ENCODE measurements at places on chromosomes 3 and 15.

DNA sequence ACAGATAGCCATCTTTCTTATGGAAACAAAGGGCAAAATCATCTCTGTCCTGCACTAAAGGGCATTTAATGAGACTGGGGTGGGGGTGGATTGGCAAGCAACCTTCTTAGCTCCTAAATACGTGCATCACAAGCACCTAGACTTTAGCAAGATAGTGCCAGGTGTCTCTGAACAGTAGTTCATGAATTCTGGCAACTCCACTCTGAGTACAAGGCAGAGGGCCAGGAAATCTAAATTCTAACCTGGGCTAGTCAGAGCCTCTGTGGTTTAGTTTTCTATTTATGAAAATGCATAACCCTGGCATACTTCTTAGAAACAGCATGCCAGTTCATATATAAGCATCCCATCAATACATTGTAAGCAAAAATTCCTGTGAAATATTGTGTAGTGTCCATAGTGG, 788.5 kb downstream of the MCTP2 start:
- no peak for DNase-seq

- no peak for DNase-seq
Measured at GRCh38 chr3:131401978-131402377, 20.4 kb downstream of the NUDT16 start.

- DNase-seq: no peak
Measured at GRCh38 chr15:92336419-92336987, 57.2 kb upstream of the ST8SIA2 start.

GRCh38 chr3:113531826-113532697, at the start of gene SIDT1:
Gene SIDT1 (plus strand): TSS chr3:113532555. CDS start chr3:113533022, 467 bp downstream.
- peak; percentile 78 for DNase-seq

- DNase-seq: no peak
Measured at GRCh38 chr15:70704731-70705130, 58.6 kb downstream of the UACA start.

DNA sequence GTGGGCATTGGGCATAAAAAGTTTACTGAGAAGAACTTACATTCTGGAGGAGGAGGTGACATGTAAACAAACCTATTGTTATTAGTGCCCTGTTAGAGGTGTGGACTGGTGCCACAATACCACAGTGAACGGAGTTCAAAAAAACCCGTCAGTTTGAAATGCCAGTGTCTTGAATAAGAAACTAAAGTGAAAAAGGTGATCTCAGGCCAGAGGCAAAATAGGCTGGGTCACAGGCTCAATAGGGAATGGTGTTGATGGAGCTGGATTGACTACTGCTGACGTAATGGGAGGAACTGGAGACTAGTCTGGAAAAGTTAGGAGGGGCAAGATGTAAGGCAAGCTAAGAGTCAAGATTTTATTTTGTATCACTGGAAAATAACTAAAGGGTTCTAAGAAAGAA, 1.6 kb upstream of the DCBLD2 start:
- DNase-seq: no peak

DNA sequence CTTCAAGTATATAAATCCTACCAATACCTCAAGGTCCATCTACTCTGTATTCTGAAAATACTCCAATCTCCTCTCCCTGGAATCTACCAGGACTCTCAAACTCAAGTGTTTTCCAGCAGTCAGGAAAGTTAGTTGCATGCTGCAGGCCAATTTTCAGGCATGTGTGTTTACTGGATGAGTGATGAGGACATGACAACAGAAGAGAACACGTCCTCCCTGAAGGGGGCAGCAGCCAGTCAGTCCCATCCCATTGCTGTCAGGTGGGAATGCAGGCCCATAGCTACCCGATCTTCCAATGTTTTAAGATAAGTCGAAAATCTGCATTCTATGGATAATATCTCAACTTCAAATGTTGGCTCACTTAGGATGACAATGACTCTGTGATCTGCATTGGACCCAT, 496.2 kb downstream of the FHIT start:
- DNase-seq: no peak

DNA sequence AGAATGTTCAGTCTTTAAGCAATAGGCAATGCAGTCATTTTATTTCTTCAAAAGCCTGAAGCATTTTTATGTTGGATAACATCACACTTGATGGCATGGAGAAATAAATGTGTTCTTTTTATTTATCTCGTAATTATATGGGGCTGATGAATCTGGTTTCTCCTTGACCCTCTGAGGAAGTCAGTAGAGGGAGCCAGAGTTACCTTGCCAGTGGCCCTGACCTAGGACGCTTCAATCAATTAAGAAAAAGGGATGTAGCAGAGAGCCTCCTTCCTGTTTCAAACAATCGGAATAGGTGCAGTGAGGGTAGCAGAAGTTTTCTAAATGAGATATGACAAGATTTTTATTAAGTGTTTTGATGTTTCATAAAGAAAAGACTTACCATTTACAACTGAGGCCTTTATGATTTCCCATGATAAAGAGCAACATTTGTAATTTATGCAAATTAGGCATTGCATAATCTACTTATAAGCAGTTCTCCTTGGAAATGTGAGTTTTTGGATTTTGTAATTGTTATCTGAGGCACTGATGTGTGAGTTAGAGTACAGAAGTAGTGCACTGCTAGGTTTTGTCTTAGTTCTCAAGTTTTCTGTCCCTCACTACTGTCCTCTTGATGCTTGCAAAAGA, 129.1 kb downstream of the RAP2B start:
- DNase-seq: no peak

DNA sequence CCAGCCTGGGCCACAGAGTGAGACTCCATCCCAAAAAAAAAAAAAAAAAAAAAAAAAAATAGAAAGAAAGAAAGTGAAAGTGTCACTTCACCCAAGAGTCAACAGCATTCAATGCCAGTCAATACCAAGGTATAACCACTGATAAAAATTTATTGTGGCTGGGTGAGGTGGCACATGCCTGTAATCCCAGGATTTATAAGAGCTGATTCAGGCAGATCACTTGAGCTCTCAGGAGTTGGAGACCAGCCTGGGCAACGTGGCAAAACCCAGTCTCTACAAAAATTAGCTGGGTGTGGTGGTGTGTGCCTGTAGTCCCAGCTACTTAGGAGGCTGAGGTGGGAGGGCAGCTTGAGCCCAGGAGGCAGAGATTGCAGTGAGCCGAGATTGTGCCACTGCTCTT, 46.5 kb upstream of the PIK3CB start:
- no peak for DNase-seq

GRCh38 chr15:96720251-96720650, 389.8 kb downstream of the NR2F2 start:
- no peak for DNase-seq

- DNase-seq: no peak
Measured at GRCh38 chr3:25396686-25397085, 31.4 kb upstream of the RARB start.

DNA sequence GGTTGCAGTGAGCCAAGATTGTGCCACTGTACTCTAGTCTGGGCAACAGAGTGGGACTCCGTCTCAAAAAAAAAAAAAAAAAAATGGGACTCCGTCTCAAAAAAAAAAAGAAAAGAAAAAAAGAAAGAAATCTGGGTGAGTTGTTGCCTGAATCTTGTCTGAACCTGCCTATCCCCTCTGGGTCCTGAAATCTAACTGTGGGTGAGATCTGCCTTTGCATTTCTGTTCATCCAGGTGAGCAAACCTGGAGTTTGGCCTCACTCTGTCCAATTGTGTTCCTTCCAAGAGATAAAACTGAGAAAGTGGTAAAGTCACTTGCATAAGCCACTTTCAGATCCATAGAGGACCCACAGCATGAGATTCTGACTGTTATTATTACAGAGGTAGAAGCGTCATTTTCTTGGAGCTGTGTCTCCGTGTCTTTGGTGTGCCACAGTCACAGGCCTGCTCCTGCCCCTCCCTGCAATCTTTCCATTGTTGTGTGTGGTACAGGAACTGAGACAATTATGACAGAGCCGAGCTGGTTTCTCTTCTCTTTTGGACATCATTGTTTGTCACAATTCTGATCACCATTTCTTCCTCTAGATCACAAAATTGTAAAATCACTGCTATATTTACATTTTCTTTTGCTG, 235.9 kb downstream of the LPP start:
- peak; percentile 39 for DNase-seq

- DNase-seq: no peak
Measured at GRCh38 chr3:155941354-155941753, 70.9 kb downstream of the GMPS start.

DNA sequence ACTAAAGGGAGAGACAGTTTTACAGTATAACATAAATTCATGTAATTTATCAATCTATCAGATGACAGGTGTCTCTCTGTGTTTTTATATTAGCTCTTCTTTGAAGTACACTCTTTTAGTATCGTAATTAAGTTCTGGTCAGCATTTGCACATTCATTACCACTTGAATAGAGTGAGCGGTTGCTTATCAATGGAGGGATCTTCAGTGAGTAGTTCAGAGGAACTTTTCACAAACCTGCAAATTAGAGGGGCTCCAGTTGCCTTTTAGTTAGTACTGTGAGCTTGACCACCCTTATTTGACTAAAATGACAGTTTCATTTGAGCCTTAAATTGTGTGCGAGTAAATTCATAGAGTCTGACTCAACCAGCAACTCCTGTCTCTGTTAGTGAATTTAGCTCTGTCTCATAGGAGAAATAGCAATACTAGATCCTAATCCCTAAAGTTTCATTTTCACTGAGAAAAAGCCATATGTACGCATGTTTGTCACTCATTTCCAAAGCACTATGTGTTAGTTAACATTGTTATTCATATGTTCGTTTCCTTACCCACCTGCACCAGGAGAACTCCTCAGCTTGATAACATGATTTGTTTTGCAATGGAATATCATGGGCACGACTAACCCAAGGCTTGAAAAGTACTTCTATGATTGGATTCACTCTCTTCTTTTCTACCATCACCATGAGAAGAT, 57.5 kb upstream of the ZBED2 start:
- no peak for DNase-seq

DNA sequence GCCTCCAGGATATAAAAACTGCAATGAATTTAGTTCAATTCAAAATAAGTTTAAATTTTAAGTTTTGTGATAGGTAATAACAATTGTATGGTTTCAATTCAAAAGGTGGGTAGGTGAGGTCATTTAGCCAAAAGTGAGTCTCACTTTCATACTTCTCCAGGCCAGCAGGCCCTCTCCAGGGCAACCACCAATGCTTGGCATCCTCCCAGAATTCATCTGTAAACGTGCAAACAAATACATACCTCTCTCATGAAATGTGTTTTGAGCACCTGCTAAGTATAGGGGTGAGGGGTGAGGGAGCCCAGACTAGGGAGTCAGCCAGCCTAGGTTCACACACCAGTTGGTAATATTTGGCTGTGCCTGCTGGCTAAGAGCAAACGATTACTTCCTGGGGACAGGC, 22.0 kb upstream of the RBSN start:
- DNase-seq: peak; percentile 32

DNA sequence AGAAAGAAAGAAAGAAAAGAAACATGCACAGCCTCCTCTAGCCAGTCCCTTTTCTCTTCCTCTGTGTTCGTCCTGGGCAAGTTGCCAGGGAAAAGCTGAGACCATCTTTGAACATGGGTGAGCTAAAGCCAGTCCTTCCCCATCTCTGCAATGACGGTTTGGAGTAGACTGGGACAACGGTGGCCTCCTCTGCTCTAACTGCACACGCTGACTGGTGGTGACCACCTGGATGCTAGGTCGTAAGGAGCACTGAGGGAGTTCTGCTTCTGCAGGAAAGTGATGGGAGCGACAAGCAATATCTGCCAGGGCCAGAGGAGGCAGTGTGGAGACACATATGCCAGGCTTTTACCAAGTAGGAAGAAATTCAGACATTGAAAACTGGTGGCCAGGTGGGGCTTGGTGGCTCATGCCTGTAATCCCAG, 111.7 kb downstream of the NUP210 start:
- DNase-seq: peak; percentile 59

- peak; percentile 39 for DNase-seq
Measured at GRCh38 chr3:195440379-195440778, 2.4 kb downstream of the ACAP2 start.

GRCh38 chr3:124281453-124282316, 289.8 kb upstream of the ROPN1 start:
- peak; percentile 42 for DNase-seq

DNA sequence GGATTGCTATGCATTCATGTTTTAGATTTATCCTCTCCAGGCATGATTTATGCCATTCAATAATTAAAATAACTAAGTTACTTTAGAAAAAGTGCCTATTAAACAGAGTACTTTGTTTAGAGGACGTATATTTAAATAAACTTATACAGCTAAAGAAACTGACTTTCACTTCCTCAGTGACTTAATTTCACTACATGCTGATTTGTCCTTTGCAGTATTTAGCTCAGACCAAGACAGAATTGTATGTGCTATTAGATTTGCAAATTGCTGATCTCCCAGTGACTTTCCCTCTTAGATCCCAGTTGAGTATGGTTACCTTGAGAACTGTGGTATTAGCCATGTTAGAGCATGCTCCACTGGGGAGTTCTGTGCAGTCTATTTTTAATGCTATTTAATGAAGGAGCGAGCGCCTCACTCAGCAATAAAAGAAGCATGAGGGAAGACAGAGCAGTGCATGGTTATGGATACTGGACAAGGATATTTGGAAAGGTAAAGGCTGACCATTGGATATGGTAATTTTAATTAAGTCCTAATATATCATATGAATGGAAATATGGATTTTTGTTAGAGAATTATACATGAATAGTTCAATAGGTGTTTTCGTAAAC, 2.7 kb downstream of the ARPP21 start:
- no peak for DNase-seq

- no peak for DNase-seq
Measured at GRCh38 chr3:136838641-136839555, 20.0 kb downstream of the SLC35G2 start.

GRCh38 chr3:62718515-62719320, 156.5 kb downstream of the CADPS start:
- DNase-seq: no peak

- DNase-seq: no peak
Measured at GRCh38 chr3:143295201-143296080, 175.9 kb downstream of the CHST2 start.

DNA sequence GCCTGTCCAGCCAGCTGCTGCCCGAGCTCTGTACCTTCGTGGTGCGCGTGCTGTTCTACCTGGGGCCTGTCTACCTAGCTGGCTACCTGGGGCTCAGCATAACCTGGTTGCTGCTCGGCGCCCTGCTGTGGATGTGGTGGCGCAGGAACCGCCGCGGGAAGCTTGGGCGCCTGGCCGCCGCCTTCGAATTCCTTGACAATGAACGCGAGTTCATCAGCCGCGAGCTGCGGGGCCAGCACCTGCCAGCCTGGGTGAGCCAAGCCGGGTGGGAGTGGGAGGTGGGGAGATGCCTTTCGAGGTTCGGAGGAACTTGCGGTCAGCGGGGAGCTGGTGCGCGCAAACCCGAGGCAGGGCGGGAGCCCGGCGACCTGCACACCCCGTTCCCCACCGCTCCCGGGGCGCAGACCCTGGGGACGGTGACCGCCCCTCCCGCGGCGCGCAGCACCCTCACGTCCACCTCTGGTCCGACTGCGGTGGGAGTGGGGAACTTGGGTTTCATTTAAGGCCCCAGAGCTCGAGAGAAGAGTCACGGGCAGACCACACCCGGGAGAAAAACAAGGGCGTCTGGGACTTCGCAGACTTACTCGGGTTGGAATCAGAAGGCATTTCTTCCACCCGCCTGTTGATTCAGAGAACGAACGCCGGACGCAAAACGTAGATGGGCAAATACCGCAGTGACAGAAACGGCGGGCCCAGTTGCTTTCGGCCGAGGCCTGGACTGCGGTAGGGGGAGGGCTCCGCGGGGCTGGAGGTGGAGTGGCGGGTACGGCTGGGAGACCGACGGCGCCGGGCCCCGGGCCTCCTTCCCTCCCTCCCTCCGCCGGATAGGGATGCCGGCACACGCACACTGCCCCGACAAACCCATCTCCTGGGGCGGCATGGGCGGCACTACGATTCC, 708 bp downstream of the ESYT3 start:
- DNase-seq: no peak
